ENCODE measurements at places on chromosomes 12 and 14. TPM values are rescaled to one million over a fixed set of nuclear protein-coding genes. Genes with fewer than 3 reads are reported as not detected.

- H3K27me3 ChIP-seq, result no peaks in the 10 kb centered on the region
- H3K27ac ChIP-seq, result no peak overlapping the region
- H3K36me3 ChIP-seq, result peaks cover 2% of the 10 kb centered on the region
- DNase-seq, result no peak
- H3K4me3 ChIP-seq, result no peak overlapping the region
- peaks cover 76% of the 10 kb centered on the region for H3K4me1 ChIP-seq
Measured at GRCh38 chr12:111427417-111428074, 21.8 kb downstream of the SH2B3 start.

GRCh38 chr12:18747895-18748294 is 10.0 kb downstream of the CAPZA3 start:
- no peak for DNase-seq
- no peaks in the 10 kb centered on the region for H3K4me1 ChIP-seq
- H3K27ac ChIP-seq, result no peak overlapping the region
- H3K36me3 ChIP-seq, result no peaks in the 10 kb centered on the region

DNA sequence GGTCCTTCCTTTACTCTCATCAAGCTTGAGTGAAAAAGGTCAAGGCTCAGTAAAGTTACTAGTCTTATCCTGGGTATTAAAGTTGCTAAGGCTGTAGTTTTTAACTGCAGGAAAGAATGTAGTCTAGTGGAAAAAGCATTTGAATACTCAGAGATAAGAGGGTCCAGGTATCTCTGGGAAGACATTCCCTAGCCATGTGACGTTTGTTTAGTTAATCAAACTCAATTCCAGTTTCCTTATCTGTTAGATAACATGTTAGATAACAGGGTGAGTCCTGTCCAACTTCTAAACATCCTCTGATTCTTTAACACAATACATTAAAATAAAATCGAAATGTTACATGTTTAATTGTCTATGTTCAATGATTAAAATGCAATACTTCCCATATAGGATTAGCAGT is 720.7 kb upstream of the LMO3 start:
- H3K27me3 ChIP-seq, result no peaks in the 10 kb centered on the region
- no peaks in the 10 kb centered on the region for H3K36me3 ChIP-seq

GRCh38 chr12:10191865-10192264 is 13.0 kb downstream of the TMEM52B start:
- DNase-seq, result no peak
- H3K4me1 ChIP-seq, result no peaks in the 10 kb centered on the region
- no peaks in the 10 kb centered on the region for H3K27me3 ChIP-seq
- H3K27ac ChIP-seq, result no peak overlapping the region
- H3K36me3 ChIP-seq, result no peaks in the 10 kb centered on the region
- no peak overlapping the region for H3K4me3 ChIP-seq

GRCh38 chr12:16563504-16563903 is 42.5 kb downstream of the LMO3 start:
- no peaks in the 10 kb centered on the region for H3K36me3 ChIP-seq
- H3K27ac ChIP-seq, result no peak overlapping the region
- H3K4me1 ChIP-seq, result no peaks in the 10 kb centered on the region
- no peak overlapping the region for H3K4me3 ChIP-seq
- DNase-seq, result no peak
- H3K27me3 ChIP-seq, result no peaks in the 10 kb centered on the region

- peaks cover 12% of the 10 kb centered on the region for H3K4me1 ChIP-seq
- H3K27ac ChIP-seq, result no peak overlapping the region
- no peak overlapping the region for H3K4me3 ChIP-seq
- no peaks in the 10 kb centered on the region for H3K27me3 ChIP-seq
- peak; percentile 55 for DNase-seq
Measured at GRCh38 chr14:103898711-103899110, 29.5 kb upstream of the TDRD9 start.

DNA sequence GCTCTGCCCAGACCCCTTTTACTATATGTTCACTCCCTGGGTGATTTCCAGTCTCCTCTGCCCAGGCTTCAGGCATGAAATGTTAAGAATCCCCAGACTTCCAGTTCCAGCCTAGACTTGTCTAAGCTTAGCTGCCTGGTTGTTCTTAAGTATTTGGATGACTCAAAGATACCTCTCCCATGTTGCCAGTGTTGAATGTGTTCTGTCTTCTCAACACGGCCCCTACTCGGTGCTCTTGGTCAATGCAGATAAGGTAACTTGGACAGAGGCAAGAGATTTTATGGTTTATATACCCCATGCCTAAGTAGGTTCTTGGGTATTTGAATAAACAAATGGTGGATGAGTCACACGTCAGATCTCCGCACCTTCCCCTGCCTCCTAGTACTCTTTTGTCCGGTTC is 13.6 kb downstream of the PIWIL1 start:
- H3K27ac ChIP-seq, result no peak overlapping the region
- no peak for DNase-seq
- H3K4me3 ChIP-seq, result no peak overlapping the region

- no peaks in the 10 kb centered on the region for H3K36me3 ChIP-seq
- no peak for DNase-seq
- H3K27me3 ChIP-seq, result no peaks in the 10 kb centered on the region
- no peak overlapping the region for H3K27ac ChIP-seq
- peaks cover 4% of the 10 kb centered on the region for H3K4me1 ChIP-seq
- H3K4me3 ChIP-seq, result no peak overlapping the region
Measured at GRCh38 chr12:70052476-70052875, 190.8 kb upstream of the CNOT2 start.

- no peaks in the 10 kb centered on the region for H3K4me1 ChIP-seq
- no peak overlapping the region for H3K4me3 ChIP-seq
- no peak overlapping the region for H3K27ac ChIP-seq
- H3K36me3 ChIP-seq, result no peaks in the 10 kb centered on the region
- DNase-seq, result no peak
Measured at GRCh38 chr12:4099276-4099675, 174.3 kb upstream of the CCND2 start.

- H3K27me3 ChIP-seq, result no peaks in the 10 kb centered on the region
- H3K27ac ChIP-seq, result no peak overlapping the region
- no peak overlapping the region for H3K4me3 ChIP-seq
Measured at GRCh38 chr12:70180130-70180529, 63.1 kb upstream of the CNOT2 start.

- no peaks in the 10 kb centered on the region for H3K27me3 ChIP-seq
- DNase-seq, result no peak
- H3K4me3 ChIP-seq, result no peak overlapping the region
- H3K36me3 ChIP-seq, result no peaks in the 10 kb centered on the region
- H3K27ac ChIP-seq, result no peak overlapping the region
Measured at GRCh38 chr12:9808504-9808903, 18.8 kb upstream of the KLRF1 start.

DNA sequence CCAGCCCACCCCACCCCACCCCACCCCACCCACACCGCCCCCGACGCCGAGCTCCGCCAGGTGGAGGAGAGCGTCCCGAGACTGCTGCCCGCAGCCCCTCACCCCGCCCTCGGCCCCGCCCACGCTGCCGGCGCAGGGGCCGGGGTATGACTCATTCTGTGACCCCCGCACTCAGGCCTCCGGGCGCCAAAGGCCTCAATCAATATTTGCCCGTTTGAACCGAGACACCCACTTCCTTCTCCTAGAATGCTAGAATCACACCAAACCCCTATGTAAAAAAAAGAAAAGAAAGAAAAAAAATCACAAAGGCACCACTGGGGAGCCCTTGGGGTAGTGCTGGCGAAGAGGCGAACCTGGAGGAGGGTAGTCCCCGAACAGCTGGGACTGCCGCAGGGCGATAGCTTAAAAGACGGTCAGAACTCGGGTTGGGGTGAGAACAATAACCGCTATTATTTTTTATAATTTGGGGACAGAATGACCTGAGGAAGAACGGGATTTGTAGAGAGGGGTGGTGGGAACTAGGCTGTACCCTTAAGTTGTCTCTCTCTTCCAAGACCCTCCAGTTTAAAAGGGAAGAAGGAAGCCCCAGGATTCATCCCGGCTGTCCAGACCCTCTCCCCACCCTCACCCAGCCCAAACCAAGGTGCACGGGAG is 894 bp downstream of the KRT8 start:
- peaks cover 26% of the 10 kb centered on the region for H3K4me1 ChIP-seq
- H3K4me3 ChIP-seq, result peak overlapping the region; percentile 21
- peaks cover 14% of the 10 kb centered on the region for H3K36me3 ChIP-seq
- DNase-seq, result peak; percentile 71

- no peaks in the 10 kb centered on the region for H3K27me3 ChIP-seq
- H3K27ac ChIP-seq, result no peak overlapping the region
- H3K4me3 ChIP-seq, result no peak overlapping the region
- DNase-seq, result no peak
- H3K36me3 ChIP-seq, result no peaks in the 10 kb centered on the region
- peaks cover 38% of the 10 kb centered on the region for H3K4me1 ChIP-seq
Measured at GRCh38 chr14:105068818-105069217, 3.6 kb upstream of the GPR132 start.

- DNase-seq, result no peak
- H3K27me3 ChIP-seq, result no peaks in the 10 kb centered on the region
- H3K4me3 ChIP-seq, result no peak overlapping the region
- no peak overlapping the region for H3K27ac ChIP-seq
- H3K36me3 ChIP-seq, result no peaks in the 10 kb centered on the region
Measured at GRCh38 chr14:96130854-96131253, 73.8 kb upstream of the BDKRB2 start.

- no peak overlapping the region for H3K4me3 ChIP-seq
- no peaks in the 10 kb centered on the region for H3K27me3 ChIP-seq
- H3K27ac ChIP-seq, result peak overlapping the region; percentile 81
- no peaks in the 10 kb centered on the region for H3K36me3 ChIP-seq
Measured at GRCh38 chr14:103512701-103513611, 9.7 kb downstream of the CKB start.

- H3K36me3 ChIP-seq, result no peaks in the 10 kb centered on the region
- H3K27me3 ChIP-seq, result no peaks in the 10 kb centered on the region
- H3K4me1 ChIP-seq, result peaks cover 58% of the 10 kb centered on the region
- peak overlapping the region; percentile 89 for H3K27ac ChIP-seq
- DNase-seq, result peak; percentile 74
- H3K4me3 ChIP-seq, result no peak overlapping the region
Measured at GRCh38 chr14:68547305-68548193, 245.3 kb downstream of the ZFP36L1 start.

- H3K27ac ChIP-seq, result no peak overlapping the region
- H3K4me3 ChIP-seq, result no peak overlapping the region
- DNase-seq, result no peak
- H3K27me3 ChIP-seq, result no peaks in the 10 kb centered on the region
- peaks cover 6% of the 10 kb centered on the region for H3K36me3 ChIP-seq
Measured at GRCh38 chr12:121523741-121524140, 57.1 kb downstream of the KDM2B start.

DNA sequence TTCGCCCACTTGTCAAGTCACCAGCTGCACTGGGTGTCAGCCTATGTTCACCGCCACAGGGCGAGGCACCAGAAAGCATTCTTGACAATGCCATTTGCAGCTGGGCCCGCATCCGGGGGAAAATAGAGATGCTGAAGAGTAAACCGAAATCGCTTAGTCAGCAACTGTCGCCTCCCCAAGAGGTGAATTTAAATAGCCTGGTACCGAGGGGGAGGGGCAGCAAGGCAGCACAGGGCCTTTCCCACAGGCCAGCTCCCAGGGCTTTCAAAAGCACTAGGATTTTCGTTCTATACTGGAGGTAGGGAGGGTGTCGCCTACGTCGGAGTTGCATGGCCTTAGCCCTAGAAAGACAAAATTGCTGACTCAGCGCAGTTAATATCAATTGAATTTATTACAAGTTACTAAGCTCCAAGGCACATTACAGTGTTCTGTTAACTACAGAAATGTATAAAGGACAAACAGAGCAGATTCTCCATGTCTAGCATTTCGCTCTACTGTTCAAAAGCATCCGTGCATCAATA is 4.3 kb downstream of the IRF2BPL start:
- H3K4me3 ChIP-seq, result no peak overlapping the region
- H3K36me3 ChIP-seq, result peaks cover 21% of the 10 kb centered on the region
- peak overlapping the region; percentile 63 for H3K27ac ChIP-seq
- no peaks in the 10 kb centered on the region for H3K27me3 ChIP-seq

- H3K4me1 ChIP-seq, result peaks cover under 1% of the 10 kb centered on the region
- no peaks in the 10 kb centered on the region for H3K27me3 ChIP-seq
- no peaks in the 10 kb centered on the region for H3K36me3 ChIP-seq
- H3K4me3 ChIP-seq, result no peak overlapping the region
- no peak overlapping the region for H3K27ac ChIP-seq
- no peak for DNase-seq
Measured at GRCh38 chr12:82874945-82875344, 188.2 kb downstream of the TMTC2 start.

GRCh38 chr12:88643685-88644084 is 63.4 kb upstream of the KITLG start:
- no peaks in the 10 kb centered on the region for H3K36me3 ChIP-seq
- H3K4me3 ChIP-seq, result no peak overlapping the region
- H3K27me3 ChIP-seq, result no peaks in the 10 kb centered on the region
- H3K4me1 ChIP-seq, result peaks cover 6% of the 10 kb centered on the region

- H3K27ac ChIP-seq, result peak overlapping the region; percentile 98
- H3K4me1 ChIP-seq, result peaks cover 61% of the 10 kb centered on the region
- DNase-seq, result no peak
- H3K4me3 ChIP-seq, result peak overlapping the region; percentile 71
- H3K27me3 ChIP-seq, result no peaks in the 10 kb centered on the region
Measured at GRCh38 chr14:73788317-73788598, 63.4 kb upstream of the PTGR2 start.

DNA sequence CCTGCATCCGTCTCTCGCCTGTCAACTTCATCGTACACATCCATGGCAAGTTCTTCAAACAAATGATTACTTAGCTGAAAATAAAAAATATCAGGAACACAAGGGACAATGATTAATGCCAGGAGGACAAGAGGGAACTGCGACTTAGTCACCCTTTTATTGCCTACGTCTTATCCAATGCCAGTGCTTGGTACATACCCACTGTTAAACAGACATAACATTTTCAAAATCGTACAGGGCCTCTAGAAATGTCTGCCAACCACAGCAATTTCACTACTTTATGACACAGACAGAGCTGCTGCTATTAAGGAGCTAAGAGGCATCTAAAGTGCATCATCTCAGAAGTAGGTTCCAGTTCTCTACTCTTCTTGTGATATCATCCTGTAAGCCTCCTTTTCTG is 34.6 kb downstream of the GIT2 start:
- no peaks in the 10 kb centered on the region for H3K4me1 ChIP-seq
- H3K4me3 ChIP-seq, result no peak overlapping the region
- no peaks in the 10 kb centered on the region for H3K27me3 ChIP-seq
- peaks cover 62% of the 10 kb centered on the region for H3K36me3 ChIP-seq
- H3K27ac ChIP-seq, result no peak overlapping the region

PALS1 gene
- 12.3 TPM for total RNA-seq

MYO1H gene
- total RNA-seq, result not detected

AQP2 gene
- total RNA-seq, result not detected

SLC25A47 gene
- not detected for total RNA-seq

OTX2 gene
- total RNA-seq, result not detected

CCDC198 gene
- not detected for total RNA-seq

ADAM20 gene
- 0.92 TPM for total RNA-seq

OR4K15 gene
- total RNA-seq, result not detected
